Heart left ventricle (tissue), 16 donors: ENCODE measurements at places on chromosomes 11 and 22. TPM values are rescaled to one million over a fixed set of nuclear protein-coding genes. Genes with fewer than 3 reads are reported as not detected.

DNA sequence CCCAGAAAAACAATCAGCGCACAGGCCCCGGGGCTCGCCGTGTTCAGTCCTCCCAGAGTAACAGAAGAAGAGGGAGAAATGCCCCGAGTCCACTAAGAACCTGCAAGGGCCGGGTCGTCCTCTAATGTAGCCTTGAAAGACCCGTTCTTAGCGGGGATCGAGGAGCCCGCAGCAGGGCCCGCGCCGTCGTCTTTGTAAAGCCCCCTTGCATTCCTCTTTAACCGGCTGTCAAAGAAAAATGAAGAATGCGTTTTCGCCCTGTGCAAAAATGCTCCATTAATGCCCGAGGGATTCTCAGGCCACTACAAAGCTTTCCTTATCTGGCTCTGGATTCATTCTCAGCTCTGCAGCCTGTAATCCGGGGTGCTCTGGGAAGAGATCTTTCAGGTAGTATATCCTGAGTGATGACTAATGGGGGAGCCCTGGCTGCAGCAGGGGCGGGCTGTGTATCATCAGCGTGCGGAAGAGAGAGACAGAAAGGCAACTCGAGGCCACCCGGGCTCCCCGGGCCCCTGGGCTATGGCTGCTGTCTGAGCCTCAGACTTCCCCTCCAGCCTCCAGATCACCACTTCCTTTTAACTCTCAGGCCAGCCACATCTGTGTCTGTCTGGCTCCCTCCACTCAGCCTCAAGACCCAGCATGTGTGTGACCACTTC, 78.2 kb downstream of the FBLN1 start:
- no peak for DNase-seq

DNA sequence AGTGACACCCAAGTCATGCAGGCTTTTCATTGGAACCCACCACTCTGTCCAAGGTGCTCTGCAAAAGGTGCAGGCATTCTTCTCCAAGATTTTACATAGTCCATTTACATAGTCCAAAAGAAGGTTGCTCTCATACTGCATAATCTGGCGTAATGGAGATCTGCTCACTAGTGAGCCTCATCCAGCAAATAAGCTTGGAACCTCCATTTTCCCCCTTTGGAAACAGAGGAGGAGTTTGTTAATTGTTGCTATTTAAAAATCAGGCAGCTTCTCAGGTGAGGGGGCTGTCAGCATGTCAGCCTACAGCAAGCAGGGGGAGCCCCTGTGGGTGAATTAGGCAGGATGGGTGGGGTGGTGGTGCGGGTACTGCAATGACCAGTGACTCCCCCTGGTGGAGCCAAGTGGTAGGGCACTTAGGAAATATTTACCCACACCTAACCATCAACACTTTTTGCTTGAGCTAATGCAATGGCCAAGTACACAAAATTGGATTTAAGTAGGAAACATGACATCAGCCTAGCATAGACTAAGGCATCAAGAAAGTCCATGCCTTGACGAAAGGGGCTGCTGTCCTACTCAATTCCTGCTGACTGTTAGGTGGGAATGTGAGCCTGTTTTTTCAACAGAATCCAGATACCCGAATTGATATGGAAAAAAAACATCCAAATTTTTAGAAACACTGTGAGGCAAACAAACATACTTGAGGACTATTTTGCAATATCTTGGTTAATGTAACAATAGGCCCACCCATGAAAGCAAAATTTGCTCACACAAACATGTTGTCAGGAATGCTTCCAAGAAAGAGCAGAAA, 64.5 kb downstream of the AMBRA1 start:
- peak; percentile 61 for DNase-seq

- no peak for DNase-seq
These were observed 65.1 kb upstream of the FGF3 start for GRCh38 chr11:69884286-69884685.

DNA sequence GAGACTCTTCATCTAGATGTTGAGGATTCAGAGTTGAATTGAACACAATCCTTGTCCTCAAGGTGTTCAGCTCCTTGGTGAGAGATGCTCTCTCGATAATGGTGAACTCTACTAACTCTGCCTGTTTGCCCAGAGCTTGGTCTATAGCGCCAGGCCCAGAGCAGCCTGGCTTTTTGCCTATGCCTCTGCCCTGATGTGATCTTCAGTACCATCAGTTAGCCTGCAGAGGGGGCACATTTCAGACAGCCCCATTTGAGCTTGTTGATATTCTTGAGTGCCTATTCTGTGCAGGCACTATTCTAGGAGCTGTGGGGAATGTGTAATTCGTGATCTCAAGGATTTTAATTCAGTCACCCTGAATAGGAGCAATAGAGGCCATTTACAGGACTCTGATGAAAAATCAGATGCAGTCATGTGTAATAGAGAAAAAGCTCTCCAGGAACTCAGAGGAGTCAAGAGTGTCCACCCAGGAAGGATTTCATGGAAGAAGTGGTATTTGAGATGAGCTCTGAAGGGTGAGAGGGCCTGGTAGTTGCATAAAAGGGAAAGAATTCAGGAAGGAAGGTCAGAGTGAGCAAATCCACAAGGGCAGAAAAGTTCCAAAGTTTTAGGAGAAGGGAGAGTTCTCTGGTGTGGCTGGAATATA, 19.3 kb downstream of the GTPBP1 start:
- no peak for DNase-seq

GRCh38 chr11:3613998-3614741, 27.6 kb downstream of the ART5 start:
- no peak for DNase-seq

- no peak for DNase-seq
These were observed 2.9 kb upstream of the BTBD10 start for GRCh38 chr11:13465909-13466371.

DNA sequence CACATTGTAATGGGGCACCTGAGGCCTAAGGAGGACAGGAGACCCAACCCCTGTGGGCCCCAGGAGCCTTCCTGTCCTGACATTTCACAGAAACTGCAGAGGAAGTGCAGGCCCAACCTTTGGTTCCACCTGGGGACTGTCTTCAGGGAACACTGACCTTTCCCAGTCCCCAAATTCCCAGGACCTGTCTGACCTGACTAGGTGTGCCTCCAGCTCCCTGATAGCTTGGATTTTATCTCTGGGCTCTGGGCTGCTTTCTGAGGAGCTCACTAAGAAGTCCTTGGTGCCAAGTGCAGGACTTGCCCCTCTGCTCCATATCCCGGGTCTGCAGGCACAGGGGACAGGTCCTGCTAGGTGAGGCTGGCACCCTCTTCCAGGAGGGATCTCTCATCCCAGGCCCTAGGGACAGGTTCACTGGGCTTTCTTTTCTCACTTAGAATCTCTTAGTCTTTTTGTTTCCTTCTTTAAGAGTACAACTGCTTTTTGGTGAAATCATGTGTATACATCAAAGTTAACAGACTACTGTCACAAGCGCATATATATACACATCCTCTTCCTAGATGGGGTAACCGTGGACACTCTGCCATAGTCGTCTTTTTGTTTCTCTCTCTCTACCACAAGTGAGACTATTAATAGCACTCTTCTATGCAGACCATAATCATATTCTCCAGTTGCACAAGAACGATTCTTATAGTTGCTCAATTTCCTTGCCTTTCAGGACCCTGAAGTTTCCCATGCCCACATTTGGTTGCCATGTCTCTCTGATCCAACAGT, 72.0 kb upstream of the IGLL5 start:
- DNase-seq = no peak

DNA sequence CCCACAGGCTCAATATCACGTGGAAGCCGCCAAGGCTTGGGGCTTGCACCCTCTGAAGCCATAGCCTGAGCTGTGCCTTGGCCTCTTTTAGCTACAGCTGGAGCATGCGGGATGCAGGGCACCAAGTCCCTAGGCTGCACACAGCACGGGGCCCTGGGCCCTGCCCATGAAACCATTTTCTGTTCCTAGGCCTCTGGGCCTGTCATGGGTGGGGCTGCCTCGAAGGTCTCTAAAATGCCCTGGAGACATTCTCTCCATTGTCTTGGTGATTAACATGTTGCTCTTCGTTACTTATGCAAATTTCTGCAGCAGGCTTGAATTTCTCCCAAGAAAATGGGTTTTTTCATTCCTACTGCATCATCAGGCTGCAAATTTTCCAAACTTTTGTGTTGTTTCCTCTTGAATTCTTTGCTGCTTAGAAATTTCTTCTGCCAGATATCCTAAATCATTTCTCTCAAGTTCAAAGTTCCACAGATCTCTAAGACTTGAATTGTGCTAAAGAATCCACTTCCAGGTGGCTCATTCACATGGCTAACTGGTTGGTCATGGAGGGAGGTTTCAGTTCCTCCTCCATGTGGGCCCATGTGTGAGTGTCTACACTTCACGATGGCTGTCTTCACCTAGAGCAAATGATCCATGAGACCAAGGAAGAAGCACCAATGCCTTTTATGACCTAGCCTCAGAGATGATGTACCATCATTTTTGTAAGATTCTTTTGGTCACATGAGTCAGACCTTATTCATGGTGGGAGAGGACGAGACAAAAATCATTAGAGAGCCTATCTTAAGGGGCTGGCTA, 7.4 kb upstream of the CREBZF start:
- DNase-seq = no peak

DNA sequence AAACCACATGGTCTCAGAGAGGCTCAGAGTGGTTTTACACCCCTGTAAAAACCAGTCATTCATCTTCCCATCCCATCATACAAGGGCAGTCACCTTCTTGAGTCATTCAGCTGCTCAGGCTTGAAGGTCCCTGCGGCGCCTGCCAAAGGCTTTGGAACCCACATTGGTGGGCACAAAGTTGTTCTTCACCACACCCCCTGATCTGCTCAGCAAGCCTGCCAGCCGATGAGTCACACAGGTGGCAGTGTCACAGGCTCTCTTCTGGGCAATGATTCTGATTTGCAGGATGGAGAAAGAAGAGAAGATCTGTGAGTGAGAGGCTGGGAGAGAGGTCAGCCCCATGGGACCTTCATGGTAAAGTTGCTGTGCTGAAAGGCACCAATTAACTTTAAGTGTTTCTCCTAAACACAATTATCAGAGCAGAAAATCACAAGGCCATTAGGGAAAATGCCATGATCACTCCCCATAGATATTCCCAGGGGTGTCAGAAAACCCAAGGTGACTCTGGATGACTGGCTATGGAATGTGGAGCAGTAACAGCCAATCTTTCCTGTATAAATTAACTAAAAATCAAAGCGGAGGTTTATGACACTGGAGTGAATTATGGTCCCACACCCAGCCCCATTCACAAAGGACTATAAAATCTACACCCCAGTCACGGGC, 4.4 kb downstream of the CALCA start:
- DNase-seq = no peak

DNA sequence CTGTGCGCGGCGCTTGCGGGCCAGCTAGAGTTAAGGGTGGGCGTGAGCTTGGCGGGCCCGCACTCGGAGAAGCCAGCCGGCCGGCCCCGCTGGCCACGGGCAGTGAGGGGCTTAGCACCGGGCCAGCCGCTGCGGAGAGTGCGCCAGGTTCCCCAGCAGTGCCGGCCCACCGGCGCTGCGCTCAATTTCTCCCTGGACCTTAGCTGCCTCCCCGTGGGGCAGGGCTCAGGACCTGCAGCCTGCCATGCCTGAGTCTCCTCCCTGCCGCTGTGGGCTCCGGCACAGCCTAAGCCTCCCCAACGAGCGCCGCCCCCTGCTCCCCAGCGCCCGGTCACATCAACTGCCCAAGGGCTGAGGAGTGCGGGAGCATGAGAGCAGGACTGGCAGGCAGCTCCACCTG, 5.2 kb upstream of the PES1 start:
- DNase-seq = no peak

- no peak for DNase-seq
These were observed 29.9 kb downstream of the IL10RA start for GRCh38 chr11:118016104-118016503.

DNA sequence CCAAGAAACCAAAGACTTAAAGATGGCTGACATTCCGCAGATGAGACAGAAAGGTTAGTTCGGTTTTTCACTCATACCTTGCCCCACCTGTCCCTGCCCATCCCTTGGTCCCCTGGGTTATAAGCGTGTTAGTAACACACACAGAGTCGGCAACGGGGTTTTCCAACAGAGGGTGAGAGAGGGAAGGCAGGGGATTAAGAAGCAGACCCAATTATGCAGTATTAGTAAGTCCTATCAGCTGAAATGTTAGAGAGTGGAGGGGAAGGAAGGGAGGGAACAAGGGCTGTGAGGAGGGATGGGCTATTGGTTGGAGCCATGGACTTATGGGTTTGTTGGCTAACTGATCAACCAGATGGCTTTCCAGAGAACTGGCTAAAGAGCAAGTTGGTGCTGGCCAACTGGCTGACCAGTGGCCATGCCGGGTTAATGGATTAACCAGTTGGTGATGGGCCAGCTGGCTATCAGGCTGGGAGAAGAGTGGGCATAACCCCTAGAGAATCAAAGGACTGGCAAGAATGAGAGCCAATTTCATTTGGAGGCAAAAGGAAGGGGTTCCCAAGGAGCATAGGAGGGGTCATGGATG, 45.5 kb downstream of the NRXN2 start:
- no peak for DNase-seq

- DNase-seq = no peak
These were observed 161.1 kb upstream of the SNX19 start for GRCh38 chr11:131077340-131077739.

GRCh38 chr22:22161924-22162851, 82.4 kb upstream of the VPREB1 start:
- DNase-seq = no peak

DNA sequence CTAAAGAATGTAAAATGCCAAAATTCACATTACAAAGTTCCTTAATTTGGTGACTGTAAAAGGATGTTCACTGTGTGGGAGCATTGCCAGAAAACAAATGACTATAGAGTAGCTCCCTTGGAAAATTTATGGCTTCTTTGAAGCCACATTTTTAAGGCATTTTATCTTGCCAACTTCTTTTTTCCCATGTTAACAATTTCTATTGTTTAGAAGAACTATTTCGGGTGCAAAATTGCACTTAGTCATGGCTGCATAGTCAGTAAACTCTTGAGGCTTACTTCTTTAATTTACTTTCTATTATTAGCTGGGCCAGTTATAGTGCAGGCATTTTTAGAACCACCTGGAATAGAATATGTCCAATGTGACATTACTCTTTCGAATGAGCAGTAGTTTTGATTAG, 515.3 kb downstream of the JRKL start:
- DNase-seq = no peak

DNA sequence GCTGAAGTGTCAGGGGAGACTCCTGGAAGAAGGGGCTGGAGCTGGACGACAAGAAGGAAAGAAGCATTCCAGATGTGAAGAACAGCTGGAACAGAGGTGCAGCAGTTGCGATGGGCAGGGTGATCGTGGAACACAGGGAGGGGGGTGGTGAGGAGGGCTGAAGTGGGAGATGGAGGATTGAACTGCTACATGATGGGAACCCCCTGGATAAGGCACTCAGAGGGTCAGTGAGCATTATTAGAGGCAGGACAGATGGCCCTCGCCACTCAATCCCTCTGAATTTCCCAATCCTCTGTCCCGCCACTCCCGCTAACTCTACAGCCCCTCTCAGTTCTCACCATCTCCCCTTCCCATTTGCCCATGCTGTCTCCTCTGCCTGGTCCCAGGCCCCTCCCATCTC, 14.0 kb downstream of the SERPINH1 start:
- no peak for DNase-seq

GRCh38 chr22:31211482-31211861, 626 bp upstream of the LIMK2 start:
- no peak for DNase-seq

GRCh38 chr11:126104420-126104819, 41.8 kb upstream of the CDON start:
- DNase-seq = no peak

- no peak for DNase-seq
These were observed 16.9 kb downstream of the CLMP start for GRCh38 chr11:123178186-123178585.

Gene PHLDB1
- polyA plus RNA-seq = 129 TPM

Gene OR6A2
- polyA plus RNA-seq = not detected

Gene TMPRSS5
- 0.50 TPM for polyA plus RNA-seq

Gene CCDC15
- polyA plus RNA-seq = 0.27 TPM

Gene MRGPRE
- 0.53 TPM for polyA plus RNA-seq

Gene MS4A4E
- 0.18 TPM for polyA plus RNA-seq

Gene KRTAP5-10
- polyA plus RNA-seq = not detected

Gene SCUBE1
- 0.06 TPM for polyA plus RNA-seq

Gene KCNJ1
- polyA plus RNA-seq = 0.08 TPM

Gene PANX2
- polyA plus RNA-seq = not detected
